ENCODE measurements at places on chromosomes 2 and 18.

GRCh38 chr2:86087936-86088850, 17.5 kb downstream of the POLR1A start:
- H3K36me3 ChIP-seq: peaks cover 64% of the 10 kb centered on the region
- no peak overlapping the region for H3K4me3 ChIP-seq
- DNase-seq: no peak
- no peaks in the 10 kb centered on the region for H3K27me3 ChIP-seq

DNA sequence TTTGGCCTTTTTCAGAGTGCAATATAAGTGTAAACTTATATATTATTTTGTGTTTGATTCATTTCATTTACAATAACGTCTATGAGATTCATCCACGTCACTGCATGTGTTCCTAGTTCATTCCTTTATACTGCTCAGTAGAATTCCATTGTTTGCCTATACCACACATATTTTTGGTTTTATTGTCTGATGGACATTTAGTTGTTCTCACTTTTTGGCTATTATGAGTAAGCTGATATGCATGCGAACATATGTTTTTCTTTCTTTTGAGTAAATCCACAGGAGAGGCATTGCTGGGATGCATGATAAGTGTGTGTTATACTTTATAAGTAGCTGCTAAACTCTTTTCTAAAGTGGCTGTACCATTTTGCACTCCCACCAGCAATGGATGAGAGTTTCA, 314.8 kb upstream of the HS6ST1 start:
- peaks cover 37% of the 10 kb centered on the region for H3K27me3 ChIP-seq
- no peak for DNase-seq
- peaks cover 38% of the 10 kb centered on the region for H3K4me1 ChIP-seq
- no peaks in the 10 kb centered on the region for H3K36me3 ChIP-seq
- H3K27ac ChIP-seq: no peak overlapping the region

DNA sequence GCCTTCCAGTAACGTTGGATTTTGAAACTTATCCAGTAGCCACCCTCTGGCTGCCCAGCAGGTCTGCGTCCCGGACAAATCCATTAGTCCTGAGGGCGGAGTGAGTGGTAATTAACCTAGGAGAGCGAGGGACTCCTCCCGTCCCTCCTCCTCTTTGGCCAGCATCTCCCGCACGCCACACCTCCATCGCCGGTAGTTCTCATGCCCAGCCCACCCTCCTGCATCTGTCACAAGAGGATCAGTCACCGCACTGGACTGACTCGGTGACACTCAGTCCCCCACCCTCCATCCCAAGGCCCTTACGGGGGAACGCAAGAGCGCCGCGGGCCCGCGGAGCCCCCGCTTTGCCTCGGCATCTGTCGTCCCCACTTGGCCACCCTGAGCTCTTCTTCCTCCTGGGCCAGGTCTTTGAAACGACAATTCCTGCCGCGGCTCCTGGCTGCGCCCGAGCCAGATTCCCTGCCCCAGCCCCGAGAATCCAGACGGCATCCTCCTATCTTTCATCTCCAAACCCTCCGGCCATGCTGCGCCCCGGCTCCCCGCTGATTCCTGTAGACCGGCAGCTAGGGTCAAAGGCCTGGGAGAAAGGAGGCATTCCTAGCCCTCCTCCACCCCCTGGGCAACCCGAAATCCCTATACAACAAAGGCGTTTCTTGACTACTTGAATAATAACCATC, 77.5 kb downstream of the EIF2AK3 start:
- DNase-seq: peak; percentile 49
- H3K27ac ChIP-seq: no peak overlapping the region
- peaks cover 9% of the 10 kb centered on the region for H3K4me1 ChIP-seq

DNA sequence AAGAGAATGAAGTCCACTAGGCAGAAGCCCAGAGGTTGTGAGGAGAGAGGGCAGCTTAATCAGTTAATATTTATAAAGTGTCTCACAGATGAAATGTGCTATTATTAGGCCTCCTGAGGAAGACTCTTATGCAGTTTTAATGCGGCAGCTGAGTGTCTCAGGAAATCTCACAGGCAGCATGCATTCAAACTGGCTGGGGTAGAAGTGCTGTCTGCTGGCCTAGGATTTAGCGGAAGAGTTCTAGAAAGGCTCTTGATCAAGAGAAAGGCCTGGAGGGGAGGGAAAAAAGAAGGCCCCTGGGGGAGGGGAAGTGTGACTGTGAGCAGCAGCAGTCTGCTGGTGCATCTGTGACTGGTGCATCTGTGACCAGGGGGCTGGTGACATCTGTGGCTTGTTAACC, 133.0 kb downstream of the FSHR start:
- DNase-seq: no peak
- H3K4me3 ChIP-seq: no peak overlapping the region
- H3K36me3 ChIP-seq: no peaks in the 10 kb centered on the region
- no peak overlapping the region for H3K27ac ChIP-seq
- H3K4me1 ChIP-seq: peaks cover 5% of the 10 kb centered on the region
- H3K27me3 ChIP-seq: peaks cover 4% of the 10 kb centered on the region

- peak overlapping the region; percentile 38 for H3K27ac ChIP-seq
- H3K4me3 ChIP-seq: no peak overlapping the region
- H3K36me3 ChIP-seq: peaks cover 39% of the 10 kb centered on the region
- no peaks in the 10 kb centered on the region for H3K4me1 ChIP-seq
- DNase-seq: no peak
Observed at GRCh38 chr2:23992931-23993330, 17.0 kb upstream of the MFSD2B start.
